ENCODE measurements at places on chromosomes 1 and 21. TPM values are rescaled to one million over a fixed set of nuclear protein-coding genes. Genes with fewer than 3 reads are reported as not detected.

DNA sequence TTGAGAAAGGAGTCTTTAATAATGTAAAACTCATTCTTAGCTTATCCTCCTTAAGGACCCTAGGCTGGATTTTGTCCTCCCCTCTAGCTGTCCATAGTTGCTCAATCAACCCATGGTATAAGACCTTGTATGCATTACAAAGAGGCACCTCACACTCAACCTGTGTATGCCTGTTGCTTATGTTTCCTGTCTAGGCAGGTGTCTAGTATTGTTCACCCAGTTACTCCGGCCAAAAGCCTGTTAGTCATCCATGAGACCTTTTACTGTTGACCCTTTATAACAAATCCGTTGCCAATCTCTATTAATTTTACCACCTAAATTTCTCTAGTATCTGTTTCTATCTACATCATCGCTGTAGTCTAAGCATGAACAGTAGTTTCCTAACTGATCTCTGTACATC is 3.7 kb downstream of the LYPLAL1 start:
- DNase-seq = no peak

DNA sequence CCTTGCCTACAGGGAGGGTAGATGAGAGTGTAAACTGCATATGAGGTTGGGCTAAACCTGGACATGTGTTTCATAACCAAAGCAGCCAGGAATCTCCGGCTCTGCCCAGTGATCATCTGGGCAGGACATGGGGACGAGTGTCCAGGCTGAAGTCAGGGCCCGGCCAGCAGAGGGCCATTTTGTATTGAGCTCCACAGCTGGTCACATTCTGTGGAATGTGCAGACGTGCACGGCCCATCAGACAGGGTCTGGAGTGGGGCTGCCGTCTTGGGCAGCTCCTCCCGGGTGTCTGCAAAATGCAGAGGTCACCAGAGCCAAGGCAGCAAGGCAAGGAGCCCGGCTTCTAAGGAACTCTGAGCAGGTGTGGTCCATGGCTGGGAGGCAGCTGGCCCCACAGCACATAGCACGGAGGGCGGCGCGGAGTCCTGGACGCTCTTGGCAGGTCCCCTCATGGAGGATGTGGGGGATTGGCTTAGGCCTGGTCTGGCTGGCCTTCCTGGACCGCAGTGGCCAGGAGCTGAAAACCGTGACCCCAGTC is 6.2 kb downstream of the LRRC3 start:
- no peak for DNase-seq

DNA sequence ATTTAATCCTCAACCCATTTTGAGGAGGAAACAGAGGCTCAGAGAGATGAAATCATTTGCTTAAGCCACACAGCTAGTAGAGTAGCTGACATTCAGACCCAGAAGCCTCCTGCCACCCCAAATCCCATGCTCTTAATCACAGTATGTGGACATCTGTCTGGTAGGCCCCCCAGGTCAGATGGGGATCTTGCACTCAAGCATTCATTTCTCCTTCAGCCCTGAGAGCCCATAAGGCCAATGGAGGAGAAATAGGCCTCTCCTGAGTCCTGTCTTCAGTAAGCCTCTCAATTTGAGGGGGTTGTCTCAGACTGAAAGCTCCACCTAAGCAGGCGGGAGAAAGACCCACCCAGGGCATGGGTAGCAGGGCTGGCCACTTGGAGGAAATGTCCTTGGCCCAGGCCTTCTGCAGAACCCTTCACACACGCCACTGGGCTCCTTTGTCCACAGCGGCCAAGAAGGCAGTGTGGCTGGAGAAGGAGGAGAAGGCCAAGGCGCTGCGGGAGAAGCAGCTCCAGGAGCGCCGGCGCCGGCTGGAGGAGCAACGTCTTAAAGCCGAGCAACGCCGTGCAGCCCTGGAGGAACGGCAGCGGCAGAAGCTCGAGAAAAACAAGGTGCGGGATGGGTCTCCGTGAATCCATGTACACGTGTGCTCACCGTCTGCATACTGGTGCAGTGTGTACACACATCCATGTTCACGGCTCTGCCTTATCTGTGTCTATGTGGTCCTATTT is 16.2 kb downstream of the MAP7D1 start:
- no peak for DNase-seq

DNA sequence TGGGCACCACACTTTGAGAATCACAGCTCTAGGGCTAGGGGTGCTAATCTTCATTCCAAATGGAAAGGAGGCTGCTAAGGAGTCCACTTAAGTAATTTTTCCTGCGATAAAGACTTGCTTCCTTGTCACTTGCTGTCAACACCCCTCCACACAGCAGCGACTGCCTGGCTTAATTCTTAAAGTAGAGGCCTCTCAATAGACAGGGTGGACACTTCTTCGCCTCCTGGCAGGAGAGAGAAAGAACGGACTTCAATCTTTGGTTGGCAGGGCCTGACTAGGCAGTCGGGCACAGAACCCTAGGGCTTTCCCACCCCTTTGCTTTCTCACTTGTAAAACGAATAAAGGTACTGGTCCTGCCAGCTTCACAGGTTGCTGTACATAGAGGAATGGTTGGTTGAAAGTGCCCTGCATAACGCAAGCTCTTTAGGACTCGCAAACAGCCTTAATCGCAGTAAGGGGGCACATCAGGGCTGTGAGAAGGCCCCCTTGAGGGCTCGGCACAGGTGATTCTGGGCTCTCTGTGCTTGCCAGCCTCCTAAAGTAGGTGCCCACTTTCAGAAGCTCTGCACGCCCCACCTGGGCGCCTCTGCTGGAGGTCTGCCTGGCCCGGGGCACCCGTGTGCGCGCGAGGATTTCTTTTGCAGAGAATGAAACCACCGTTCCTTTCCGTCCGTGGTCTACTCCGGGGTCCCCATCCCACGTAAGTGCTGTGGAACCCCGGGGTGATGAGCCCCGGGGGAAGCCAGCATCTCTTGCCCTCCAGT is 47.6 kb upstream of the CD34 start:
- DNase-seq = no peak

DNA sequence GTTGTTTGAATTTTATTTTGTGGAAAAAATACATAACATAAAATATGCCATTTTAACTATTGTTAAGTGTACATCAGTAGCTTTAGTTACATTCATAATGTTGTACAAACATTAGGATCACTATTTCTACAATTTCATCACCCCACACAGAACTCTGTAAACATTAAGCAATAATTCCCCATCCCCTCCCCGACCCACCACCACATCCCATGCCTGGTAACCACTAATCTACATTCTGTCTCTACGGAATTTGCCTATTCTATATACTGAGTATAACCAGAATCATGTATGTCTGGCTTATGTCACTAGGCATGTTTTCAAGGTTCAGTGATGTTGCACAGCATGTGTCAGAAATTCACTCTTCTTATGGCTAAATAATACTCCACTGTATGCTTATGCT is 47.7 kb downstream of the CDC42BPA start:
- no peak for DNase-seq

Gene PLA2G5
- 0.94 TPM for polyA plus RNA-seq

Gene KCNE2
- polyA plus RNA-seq = 0.79 TPM

Data from left lung (tissue), 14 donors.